PC-9 (cell line): ENCODE measurements at places on chromosomes 13 and 19. TPM values are rescaled to one million over a fixed set of nuclear protein-coding genes. Genes with fewer than 3 reads are reported as not detected.

The OR7D2 gene
- not detected in 2 replicates for total RNA-seq

- no peak for DNase-seq
Measured at GRCh38 chr19:17807731-17808316, 12.9 kb downstream of the B3GNT3 start.

GRCh38 chr19:1811942-1812425 is at the start of gene ATP8B3:
Gene ATP8B3 (minus strand): TSS chr19:1812276. CDS start chr19:1811736, 540 bp downstream.
- DNase-seq = no peak

GRCh38 chr13:34862311-34862710 is 79.8 kb upstream of the NBEA start:
- no peak for DNase-seq

DNA sequence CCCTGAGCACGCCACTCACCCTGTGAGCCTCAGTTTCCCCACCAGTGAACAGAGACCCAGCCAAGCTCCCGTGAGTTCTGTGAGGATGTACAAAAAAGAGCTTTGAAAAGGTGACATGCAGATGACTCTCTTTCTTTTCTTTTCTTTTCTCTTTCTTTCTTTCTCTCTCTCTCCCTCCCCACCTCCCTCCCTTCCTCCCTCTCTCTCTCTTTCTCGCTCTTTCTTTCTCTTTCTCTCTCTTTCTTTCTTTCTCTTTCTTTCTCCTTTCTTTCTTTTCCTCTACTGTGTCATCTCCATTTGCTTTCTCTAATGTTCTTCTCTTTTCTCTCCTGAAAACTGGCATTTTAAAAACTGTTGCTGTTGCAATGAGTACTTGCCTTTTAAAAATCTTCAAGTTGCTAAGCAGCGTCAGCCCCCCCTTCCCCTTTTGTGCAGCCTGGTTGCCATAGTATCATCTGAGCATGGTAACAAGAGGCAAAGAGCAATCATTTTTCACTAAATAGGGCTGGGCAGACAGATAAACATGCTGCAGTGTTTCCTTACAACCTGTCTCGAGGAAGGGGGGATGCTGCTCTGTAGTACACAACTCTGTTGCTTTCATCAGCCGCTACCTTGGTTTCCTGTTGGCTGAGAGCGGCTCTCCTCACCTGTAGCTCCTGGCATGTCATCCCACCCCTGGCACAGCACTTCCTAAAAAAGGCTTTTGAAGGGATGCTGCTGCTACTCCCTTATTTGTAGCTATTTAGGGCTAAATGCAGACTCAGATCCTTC is 108.7 kb upstream of the MBNL2 start:
- DNase-seq = no peak

DNA sequence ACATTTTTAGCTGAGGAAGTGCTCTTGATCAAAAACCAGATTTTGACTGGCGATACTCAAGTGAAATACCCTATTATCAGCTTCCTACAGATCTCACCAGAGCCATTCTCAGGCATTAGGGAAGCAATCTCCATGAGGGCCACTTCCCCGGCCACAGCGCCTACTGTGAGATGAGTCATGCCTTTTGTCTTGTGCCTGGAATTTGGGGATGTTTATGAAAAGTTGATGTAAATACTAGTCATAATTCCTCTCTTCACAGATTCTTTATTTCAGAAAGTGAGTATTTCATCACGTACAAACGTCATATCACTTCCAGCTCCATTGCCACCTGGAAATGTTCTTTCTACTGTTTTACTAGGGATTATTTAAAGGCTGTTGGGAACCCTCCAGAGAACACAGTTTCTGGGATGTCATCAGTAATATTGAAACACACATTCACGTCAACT is 25.3 kb upstream of the SLC46A3 start:
- DNase-seq = peak; percentile 16

- no peak for DNase-seq
Measured at GRCh38 chr13:37453246-37453645, 145.3 kb downstream of the POSTN start.

- DNase-seq = no peak
Measured at GRCh38 chr13:54124700-54125099, 1096.1 kb downstream of the OLFM4 start.

The THOP1 gene
- total RNA-seq = 83.2 and 85.8 TPM in 2 replicates

The ESD gene
- 48.7 and 58.5 TPM in 2 replicates for total RNA-seq

The ERICH4 gene
- not detected in 2 replicates for total RNA-seq

DNA sequence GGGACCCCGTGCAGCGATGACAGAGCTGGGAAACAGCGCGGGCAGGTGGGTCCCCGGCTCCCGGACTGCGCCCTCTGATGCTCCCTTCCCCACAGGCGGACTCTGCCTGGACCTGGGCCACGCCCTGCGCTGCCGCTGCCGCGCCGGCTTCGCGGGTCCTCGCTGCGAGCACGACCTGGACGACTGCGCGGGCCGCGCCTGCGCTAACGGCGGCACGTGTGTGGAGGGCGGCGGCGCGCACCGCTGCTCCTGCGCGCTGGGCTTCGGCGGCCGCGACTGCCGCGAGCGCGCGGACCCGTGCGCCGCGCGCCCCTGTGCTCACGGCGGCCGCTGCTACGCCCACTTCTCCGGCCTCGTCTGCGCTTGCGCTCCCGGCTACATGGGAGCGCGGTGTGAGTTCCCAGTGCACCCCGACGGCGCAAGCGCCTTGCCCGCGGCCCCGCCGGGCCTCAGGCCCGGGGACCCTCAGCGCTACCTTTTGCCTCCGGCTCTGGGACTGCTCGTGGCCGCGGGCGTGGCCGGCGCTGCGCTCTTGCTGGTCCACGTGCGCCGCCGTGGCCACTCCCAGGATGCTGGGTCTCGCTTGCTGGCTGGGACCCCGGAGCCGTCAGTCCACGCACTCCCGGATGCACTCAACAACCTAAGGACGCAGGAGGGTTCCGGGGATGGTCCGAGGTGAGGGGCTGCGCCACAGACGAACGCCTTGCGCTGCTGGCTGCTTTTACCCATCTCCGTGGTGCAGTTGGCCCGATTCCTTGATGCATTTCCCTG is 7.8 kb upstream of the SELENOV start:
- DNase-seq = peak; percentile 72

DNA sequence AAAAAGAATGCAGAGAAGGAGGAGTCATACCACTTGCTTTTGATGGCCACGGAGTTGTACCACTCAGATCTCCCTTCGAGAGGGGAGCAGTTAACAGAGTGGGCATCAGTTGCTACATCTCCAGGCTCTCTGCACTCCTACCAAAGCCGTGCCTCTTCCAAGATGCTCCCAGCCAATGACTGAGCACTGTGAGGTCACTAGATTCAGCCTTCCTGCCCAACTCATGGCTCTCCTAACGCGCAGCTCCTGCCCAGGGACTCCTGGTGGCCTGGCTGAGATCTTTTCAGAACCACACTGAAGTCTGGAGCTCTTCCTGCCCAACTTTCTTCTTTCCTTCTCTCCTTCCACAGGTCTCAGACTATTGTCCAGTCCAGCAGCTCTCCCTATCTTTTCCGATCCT is 66.7 kb downstream of the LHFPL6 start:
- DNase-seq = no peak

GRCh38 chr19:28836421-28836820 is 376.5 kb downstream of the UQCRFS1 start:
- no peak for DNase-seq

The HIPK4 gene
- 0.37 and 0.38 TPM in 2 replicates for total RNA-seq

The MIER2 gene
- total RNA-seq = 23.3 and 25.2 TPM in 2 replicates

GRCh38 chr19:57037556-57037955 is 82.2 kb upstream of the USP29 start:
- DNase-seq = no peak

DNA sequence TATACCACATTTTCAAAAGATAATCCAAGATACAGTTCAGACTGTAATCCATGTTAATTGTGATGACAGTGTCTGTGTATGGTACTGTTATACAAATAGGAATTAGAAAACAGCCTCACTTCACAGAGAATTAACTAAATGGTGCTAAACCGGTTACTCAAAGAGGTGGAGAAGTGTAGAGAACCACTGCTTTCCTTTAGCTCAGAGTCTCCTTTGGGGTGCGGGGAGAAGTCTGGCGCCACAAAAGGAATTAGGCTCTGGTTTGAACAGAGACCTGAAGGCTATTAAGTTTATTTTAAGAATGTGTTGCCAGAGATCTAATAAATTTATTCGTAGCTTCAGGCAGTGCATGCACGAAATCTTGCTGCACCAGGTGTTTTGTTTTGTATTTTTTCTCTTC is 65.8 kb downstream of the FREM2 start:
- DNase-seq = no peak

DNA sequence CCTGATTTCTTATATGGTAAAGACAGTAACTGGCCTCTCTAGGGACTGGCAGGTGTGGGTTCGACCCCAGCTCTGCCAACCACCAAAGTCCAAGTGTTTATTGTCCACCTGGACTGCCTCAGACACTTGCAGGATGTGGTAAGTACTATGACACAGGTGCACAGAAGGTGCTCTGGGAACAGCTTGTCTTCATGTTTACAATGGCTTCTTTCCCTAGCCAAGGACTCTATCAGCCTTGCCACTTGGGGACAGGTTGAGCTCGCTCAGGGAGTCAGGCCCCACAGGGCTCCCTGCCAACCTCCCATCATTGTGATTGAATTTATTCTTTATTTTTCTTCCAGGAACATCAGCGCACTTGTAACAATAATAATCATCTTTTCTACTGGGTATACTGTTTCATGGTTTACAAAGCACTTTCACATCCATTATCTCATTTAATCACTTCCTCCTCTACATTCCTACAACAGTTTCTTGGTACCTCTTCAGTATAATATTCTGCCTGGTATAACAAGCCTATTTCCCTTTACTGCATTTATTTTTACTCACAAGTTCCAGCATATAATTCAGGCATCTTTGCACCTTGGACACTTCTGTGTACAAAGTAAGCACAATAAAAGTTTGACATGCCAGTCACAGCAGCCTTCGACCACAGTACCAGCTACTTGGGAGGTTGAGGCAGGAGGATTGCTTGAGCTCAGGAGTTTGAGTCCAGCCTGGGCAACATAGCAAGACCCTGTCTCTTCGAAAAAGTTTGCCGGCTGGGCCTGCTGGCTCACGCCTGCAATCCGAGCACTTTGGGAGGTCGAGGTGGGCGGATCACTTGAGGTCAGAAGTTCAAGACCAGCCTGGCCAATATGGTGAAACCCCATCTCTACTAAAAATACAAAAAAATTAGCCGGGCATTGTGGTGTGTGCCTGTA is 24.2 kb upstream of the GATAD2A start:
- DNase-seq = peak; percentile 26
